ENCODE measurements at places on chromosomes 6 and 20.

DNA sequence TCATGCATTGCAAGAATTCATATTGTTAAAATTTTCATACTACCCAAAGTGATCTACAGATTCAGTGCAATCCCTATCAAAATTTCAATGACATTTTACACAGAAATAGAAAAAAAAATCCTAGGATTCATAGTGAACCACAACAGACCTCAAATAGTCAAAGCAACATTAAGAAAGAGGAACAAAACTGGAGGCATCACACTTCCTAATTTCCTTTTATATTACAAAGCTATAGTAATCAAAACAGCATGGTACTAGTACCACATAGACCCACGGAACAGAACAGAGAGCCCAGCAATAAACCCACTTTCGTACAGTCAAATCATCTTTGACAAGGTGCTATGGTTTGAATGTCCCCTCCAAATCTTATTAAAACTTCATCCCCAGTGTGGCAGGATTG lies 39.7 kb downstream of the NTSR1 start:
- DNase-seq: no peak

DNA sequence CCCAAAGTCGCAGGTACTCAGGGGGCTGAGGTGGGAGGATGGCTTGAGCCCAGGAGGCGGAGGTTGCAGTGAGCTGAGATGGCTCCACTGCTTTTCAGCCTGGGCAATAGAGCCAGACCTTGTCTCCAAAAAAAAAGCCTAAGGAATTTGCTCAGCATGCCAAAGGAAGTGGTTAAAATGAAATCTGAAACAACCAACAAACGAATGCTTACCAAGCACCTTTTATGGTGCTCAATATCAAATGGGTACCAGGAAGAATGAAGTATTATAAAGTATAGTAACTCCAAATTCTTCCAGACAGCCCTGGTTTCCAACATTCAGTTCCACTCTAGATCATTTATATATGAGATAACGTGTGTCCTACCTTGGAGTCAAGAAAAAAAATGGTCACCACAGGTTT lies 14.0 kb downstream of the GMDS start:
- DNase-seq: no peak

GRCh38 chr20:8305449-8305978 lies 173.4 kb downstream of the PLCB1 start:
- no peak for DNase-seq

DNA sequence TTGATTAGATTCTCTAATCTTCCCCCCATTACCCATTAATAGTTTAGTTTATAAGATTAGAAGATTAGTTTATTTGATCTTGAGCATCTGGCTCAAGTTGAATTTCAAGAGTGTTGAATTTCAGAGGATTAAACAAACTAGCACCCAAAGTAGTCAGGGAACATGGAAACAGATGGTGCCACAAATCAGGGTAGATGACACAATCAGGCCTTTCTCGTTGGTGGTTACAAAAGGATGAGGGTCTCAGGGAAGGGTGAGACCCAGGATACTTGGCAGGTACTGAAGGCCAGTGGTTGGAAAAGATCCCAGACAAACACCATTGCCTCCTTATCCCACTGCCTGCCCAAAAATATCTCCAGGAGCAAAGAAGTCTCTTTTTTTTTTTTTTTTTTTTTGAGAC lies 29.5 kb upstream of the ADGRF1 start:
- DNase-seq: no peak

GRCh38 chr6:11975353-11975977 lies 36.6 kb upstream of the HIVEP1 start:
- DNase-seq: no peak

GRCh38 chr6:6695625-6696276 lies 107.2 kb downstream of the LY86 start:
- no peak for DNase-seq

GRCh38 chr6:160356074-160356744 lies 8.0 kb downstream of the SLC22A3 start:
- DNase-seq: no peak

DNA sequence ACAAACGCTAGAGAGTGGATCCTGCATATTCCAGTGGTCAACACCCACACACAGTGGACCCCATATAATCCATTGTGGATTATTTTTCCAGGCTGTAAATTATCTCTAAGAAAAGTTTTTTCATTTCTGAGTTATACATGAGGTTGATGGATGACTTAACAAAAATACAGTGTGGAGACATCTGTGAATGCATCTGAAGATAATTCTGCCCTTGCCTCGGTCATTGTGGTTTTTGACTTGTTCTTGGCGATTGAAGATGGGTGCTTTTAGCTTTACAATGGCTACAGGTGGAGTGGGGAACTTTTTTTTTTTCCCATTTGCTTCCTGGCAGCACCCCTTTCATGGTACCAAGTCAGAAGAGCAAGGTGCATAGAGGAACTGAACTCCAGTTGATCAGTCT lies 242.7 kb downstream of the MYLK4 start:
- no peak for DNase-seq

DNA sequence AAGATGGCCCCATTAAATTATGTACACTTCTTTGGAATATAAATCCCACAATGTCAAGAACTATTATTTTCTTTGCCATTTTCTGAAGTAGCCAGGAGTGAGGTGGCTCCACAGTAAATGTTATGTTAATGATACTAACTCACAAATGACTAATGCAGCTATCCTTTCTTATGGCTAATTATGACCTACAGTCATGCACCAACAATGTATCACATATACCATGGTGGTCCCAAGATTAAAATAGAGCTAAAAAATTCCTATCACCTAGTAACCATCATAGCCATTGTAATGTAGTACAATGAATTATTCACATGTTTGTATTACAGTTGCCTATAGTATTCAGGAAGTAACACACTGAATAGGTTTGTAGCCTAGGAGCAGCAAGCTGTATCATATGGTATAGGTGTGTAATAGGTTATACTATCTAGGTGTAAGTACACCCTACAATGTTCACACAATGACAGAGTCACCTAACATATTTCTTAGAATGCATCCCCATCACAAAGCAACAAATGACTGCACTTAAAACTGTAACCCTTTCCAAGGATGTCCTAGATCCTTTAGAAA lies 15.3 kb downstream of the ECHDC1 start:
- no peak for DNase-seq

DNA sequence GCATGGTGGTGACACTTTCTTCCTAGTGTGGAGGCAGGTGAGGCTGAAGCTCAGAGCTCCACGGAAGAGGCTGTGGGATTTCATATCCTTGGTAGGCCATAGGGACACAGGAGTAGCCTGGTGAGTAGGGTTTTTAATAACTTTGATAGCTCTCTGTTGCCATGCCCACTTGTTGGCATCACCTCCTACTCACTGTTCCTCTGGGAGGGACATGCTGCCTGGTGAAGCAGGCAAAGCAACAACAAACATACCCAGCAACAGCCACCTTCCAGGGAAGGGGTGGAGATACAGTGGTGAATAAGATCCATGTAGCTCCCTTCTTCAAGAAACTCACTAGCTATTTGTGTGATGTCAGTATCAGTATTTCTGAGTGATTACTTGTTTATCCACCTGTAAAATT lies 285.4 kb downstream of the CLIC5 start:
- DNase-seq: no peak

DNA sequence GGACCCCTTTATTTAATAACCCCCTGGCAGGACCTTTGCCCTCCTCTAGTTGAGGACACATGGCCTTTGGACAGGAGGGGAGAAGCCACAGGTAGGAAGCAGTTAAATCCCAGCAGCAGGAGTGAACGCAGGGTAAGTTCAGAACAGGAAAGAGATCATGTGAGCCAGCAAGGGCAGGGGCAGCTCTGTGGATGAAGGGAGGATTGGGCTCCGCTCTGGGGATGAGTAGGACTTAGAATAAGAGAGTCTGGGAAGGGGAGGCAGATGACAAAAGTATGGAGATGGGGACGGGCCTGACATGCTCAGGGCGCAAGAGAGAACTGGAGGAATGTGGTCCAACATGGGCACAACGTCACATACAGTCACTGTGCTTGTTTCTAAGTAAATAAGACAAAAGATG lies 89.0 kb downstream of the NDUFAF5 start:
- no peak for DNase-seq

DNA sequence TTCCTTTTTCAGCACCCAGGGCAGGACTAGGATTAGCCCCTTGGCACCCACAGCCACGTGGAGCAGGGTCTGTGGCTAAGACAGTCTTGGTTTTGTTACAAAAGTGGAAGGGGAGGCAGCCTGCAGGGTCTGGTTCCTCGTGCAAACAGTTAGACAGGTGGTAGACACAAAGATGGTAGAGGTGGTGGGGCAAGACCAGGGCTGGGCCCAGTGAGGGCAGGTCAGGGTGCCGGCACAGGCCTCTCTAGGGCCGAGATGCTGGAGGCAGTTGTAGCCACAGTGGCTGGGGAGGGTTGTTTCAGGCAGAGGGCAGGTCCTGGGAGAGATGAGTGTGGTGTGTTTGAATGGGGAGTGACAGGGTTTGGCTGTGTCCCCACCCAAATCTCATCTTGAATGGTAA lies 161.6 kb downstream of the SMOC2 start:
- no peak for DNase-seq

- no peak for DNase-seq
Measured at GRCh38 chr20:5580940-5581708, 169.1 kb upstream of the SHLD1 start.

GRCh38 chr20:52145587-52145986 lies 46.0 kb downstream of the ZFP64 start:
- no peak for DNase-seq

DNA sequence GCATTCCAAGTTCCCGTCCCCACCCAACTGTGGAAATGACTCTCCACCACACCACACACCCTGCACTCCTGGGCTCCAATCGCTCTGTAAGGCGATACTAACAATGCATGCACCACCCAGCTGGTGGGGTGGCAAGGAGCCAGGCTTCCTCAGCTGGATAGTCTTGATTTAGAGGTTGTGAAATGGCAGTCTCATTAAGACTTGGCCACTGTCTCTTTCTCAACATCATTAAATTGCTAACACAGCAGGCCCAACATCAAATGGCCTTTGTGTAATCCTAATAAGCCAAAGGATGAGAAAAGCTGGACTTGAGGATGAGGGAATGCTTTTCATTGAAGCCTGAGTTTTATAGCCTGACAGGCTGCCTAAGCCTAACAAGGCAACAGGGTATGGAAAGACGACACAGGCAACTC lies 223.7 kb downstream of the GMDS start:
- no peak for DNase-seq

DNA sequence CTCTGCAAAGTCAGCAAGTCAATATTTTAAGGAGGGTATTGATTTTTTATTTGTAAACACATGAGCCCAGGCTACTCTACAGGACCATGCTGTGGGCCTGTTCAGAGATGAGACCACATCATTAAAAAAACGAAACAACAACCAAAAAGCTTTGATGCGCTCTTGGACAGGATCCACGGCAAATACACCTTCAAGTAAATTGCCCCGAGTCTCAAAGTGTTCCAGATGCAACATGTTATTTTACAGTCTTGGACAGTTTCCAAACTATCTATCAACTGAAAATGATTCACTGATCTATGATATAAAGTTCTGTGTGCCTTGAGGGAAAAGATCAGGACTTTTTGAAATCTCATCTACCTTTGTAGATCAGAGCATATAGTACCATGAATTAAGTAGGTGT lies 25.8 kb upstream of the CARMIL1 start:
- no peak for DNase-seq

DNA sequence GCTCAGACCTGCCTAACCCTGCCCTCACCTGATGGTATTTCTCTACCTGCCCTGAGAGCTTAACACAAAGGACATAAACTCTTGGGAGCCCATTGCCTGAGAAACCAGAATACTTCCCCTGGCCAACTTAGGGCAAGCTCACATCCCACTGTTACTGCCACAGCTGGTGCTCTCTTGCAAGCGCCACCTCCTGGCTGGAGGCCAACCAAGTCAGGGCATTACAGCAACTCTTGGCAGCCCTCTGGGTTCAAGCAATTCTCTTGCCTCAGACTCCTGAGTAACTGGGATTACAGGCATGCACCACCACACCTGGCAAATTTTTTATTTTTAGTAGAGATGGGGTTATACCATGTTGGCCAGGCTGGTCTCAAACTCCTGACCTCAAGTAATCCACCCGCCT lies 70.1 kb downstream of the HECA start:
- DNase-seq: no peak
